NCI-H2171 (cell line): ENCODE measurements at places on chromosomes 2 and 18.
A peak's percentile ranks its signal among the peaks of the same experiment; 100 is the strongest.

DNA sequence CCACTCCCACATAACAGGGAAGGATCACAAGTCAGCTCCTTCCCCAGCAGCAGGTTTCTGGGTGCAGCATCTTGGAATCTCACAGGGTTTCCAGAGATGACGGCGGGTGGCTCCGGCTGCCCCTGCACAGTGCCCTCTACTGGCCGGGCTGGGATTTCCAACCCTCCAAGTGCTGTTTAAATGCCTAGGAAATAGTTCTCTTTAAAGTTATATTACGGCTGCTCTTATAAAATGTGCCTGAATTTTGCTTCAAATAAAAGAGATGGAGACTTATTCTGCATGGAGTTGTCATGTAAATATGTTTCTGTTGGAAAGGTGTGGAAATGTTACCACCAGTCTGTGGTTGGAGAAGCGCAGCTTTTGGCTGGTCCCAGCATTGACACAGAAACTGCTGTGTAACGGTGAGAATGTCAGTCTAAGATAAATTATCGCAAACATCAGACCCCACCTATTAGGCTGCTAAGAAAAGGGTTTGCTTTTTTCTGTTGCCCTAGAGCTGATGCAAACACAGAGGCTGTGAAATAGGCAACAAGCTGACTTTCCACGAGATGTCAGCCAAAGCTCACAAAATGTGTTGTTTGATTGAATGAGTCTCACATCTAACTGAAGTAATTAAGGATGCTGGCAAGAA lies 3.3 kb upstream of the HJURP start:
- no peak for DNase-seq

- no peak for DNase-seq
Measured at GRCh38 chr2:158619496-158619895, 162.7 kb downstream of the PKP4 start.

DNA sequence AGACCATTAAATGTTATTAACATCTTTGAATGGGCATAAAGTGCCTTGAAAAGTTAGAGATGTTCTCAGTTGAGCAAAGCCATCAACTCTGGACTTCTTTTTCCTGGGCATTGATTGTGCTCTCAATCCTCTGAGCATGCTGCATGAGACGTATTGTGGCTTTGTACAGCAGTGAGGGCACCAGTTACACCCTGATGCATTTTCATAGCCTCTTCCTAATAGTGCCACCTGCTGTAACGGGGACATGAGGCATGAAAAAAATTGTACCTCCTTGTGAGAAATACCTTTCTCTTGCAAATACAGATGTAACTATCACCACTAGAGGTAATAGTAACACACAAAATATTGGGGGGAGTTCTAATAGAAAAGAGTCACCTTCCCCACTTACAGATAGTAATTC lies 697.5 kb downstream of the TMEM182 start:
- DNase-seq = peak; percentile 32

- no peak for DNase-seq
Measured at GRCh38 chr2:88049622-88050021, 6.0 kb downstream of the KRCC1 start.

DNA sequence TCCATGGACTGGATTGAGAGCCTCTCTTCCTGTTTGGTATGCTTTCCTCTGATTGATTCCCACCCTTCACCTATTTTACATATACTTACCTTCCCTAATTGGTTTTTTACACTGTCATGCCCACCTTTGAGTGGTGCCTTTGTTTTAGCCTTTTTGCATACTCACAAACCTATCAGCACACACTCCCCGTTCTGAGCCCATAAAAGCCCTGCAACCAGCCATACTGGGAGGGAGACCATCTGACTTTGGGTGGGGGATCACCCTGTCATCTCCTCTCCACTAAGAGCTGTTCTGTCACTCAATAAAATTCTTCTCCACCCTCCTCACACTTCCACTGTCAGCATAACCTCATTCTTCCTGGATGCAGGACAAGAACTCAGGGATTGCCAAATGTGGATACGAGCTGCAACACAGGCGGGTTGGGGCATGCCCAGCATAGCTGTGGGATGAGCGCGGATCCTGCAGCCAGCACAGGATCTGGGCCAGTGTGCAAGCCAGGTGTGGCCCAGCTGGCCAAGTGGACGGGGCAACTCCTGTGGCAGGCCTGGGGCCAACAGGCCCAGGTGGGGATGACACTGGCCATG lies 9.4 kb upstream of the MOB1A start:
- peak; percentile 17 for DNase-seq

- DNase-seq = peak; percentile 51
Measured at GRCh38 chr18:32714571-32715148, 58.2 kb downstream of the KLHL14 start.

DNA sequence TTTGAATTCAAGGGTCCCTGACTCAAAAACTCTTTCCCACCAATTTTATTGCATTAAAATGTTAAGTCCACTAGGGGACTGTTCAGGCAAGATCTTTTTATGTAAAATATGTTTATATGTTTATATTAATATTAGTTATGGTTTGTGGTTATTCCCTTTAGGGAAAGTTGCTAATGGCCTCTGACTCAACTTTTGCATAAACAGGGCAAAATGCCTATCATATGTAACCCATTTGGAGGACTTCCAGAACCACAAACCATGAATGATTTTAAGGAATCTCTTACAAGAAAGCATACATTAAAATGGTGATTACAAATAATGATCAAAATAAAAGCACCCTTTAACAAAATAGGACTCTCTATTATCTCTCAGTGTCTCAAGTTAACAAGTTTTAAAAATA lies 1484.5 kb upstream of the ZEB2 start:
- no peak for DNase-seq

- no peak for DNase-seq
Measured at GRCh38 chr2:199739413-199740110, 111.4 kb downstream of the FTCDNL1 start.

GRCh38 chr2:64937687-64938491 lies 51.3 kb upstream of the SLC1A4 start:
- DNase-seq = no peak

DNA sequence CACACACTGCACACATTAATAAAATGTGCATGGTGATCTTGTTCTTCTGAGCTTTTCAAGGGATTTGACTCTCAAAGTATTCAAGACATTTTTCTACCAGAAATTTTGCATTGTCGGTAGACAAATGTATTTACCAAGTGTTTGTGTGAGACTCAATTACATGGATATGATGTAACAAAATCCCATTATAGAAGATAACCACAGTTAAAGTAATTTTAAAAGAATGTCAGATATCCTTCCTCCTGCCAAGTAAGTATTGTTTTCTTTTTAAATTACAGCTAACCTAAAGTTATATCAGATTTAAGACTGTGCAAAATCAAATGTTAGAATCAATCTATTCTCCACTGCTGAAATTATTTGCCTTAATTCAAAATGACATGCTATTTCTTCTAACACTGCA lies 1344.5 kb upstream of the CHAC2 start:
- DNase-seq = no peak

DNA sequence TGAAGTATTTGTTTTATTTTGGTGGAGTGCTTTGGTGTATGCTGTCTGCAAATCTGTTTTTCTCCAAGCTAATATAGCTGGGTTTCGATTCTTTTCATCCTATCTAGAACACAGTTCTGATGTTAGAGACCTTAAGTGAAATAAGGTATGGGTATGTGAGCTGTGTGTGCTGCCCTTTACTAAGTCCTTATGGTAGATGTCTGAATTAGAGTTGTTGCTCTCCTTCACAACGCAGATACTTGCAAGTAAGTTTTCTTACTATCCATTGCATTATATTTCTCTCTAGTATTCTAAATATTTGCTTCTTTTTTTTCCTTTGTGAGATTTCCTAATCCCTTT lies 38.6 kb downstream of the AGFG1 start:
- no peak for DNase-seq

GRCh38 chr2:172927641-172928357 lies 147.8 kb upstream of the MAP3K20 start:
- no peak for DNase-seq

- no peak for DNase-seq
Measured at GRCh38 chr18:8812631-8813030, 107.3 kb downstream of the MTCL1 start.

GRCh38 chr2:37934591-37935513 lies 9.8 kb downstream of the RMDN2 start:
- DNase-seq = no peak

DNA sequence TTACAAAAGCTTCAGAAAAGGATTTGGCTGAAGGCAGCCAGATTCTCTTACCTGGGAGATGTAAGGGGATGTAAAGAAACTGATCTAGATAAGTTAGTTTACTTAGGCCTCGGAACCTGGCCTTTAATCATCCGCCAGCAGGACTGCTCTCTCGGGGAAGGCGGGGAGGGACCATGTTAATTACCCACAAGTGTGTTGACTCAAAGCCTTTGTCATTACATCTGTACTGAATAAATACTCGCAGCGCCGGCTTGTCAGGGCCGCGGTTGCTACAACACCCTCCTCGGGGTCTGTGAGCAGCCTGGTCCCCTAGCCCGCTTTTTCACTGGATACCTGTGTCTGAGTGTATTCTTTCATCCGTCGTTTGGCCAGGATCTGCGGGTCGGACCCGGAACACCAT lies 6.7 kb downstream of the CHMP3 start:
- DNase-seq = no peak

DNA sequence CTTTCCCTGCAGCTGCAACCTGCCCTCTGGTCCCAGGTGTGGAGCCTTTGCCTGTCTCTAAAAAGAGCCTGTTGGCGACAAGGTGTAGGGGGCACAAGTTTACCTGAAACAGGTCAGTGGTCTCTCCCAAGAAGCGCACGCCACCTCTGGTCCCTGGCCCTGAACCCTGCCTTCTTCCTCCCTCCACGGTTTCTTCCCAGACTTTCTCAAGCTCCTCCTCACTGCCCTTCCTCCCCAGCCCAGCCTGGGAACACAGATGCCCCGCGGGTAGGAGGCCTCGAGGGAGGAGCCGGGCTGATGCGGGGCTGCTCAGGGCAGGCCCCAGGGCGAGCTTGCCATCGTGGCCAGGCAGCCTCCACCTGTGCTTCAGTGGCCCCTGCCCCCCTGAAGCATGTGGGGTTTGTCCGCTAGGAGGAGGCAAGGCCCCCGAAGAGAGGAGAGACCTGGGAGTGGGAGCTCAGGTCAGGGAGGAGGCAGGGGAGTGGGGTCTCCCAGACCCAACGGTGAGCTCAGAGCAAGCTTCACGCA lies 89.5 kb downstream of the SMAD7 start:
- no peak for DNase-seq

DNA sequence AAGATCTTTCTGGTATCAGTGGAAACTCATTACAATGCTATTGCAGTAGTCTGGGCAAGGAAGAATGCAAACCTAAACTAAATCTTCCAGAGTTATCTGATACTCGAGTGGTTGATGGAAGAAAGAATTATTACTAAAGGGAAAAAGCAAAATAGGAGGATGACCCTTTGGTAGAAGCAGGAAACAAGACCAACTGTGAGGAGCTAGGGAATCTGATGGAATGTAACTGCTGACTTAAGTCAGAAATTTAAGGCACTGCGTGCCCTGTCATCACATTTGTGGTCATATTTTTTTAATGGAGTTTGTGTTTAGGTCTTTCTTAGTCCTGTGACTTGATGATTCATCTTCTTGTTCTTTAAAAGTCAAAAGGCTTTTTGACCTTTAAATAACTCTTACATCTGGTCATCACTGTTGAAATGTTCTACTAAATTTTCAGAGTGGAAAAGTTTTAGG lies 36.5 kb upstream of the ARMC9 start:
- no peak for DNase-seq

DNA sequence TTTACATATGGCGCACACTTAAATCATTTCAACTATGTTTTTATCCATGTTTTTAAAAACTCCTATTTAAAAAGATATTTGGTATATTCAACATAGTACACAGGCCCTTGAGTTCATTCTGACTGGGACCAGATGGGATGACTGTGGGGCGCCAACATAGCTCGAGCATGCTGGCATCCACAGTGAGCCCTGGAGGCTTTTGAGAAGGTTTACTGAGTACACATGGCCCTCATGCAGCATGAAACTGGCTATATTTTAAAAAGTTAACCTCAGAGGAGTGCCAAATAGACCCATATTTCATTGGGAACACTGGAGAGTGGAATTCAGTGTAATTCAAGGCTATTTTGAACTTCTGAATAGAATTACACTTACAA lies 83.6 kb downstream of the CCDC85A start:
- DNase-seq = no peak

DNA sequence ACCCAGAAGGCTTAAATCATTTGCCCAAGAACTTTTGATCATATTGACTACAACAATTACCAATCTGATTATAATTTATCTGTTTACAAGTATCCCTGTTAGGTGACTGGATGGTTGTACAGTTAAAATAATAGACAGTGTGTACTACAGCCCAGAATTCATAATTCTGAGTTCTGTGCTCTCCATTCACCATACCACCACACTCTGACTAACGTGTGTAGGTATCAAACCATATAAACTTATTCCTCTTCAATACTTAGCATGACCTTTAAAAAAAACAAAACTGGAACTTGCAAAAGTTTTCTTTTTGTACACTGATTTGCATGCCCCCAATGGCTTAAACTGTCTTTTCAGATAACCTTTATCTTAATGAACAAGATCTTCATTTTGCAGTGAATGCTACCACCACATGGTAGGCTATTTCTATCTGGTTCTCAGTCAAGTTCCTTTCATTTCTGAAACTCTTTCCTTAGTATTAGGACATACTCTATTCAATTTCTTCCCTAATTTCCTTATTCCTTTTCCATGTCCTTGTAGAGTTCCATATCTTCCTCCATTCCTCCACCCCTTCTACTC lies 50.9 kb downstream of the SOS1 start:
- no peak for DNase-seq

- no peak for DNase-seq
Measured at GRCh38 chr2:74947703-74948102, 10.7 kb upstream of the POLE4 start.

DNA sequence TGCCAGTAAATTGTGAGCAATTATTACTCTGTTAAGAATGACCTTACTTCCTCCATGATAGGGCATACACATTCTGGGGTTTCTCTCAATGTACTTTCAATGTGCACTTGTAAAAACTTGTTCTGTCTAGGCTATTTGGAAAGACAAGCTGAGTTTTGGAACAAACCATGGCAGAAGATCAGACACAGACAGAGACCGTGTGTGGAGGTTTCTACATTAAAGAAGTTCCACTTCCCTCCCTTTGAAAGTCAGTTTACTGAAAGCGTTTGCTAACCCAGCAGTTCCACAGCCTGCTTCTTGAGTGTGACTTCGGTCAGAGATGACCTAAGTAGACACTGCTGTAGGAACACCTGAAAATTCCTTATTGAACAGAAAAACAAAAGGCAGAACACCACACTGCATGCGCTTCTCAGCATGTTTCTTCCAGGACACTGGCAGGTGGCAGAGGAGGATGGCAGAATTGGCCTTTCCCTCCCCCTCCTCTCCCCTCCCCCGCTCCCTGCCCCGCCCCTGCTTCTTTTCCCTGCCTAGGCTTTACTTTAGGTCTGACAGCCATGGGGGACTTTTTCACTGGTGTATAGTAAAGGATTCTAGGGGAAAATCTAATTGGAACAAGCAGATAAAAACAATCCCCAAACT lies 109.8 kb downstream of the NOL10 start:
- no peak for DNase-seq

DNA sequence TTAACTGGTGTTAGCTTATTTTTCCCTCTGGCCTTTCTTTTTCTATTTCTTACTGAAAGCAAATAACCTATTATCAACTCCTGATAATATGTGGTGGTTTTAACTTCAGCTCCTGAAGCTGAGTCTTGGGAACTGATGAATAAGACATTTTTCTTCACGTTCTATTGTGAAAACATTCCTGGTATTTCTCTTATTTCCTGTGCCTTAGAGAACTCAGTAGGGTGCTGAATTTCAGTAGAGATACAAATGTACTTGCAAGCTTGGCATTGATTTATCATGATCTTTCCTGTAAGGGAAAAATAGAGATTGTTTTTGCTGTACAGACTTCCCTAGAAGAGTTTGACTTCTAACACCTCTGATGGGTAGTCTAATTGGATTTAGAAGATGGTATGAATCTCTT lies 52.8 kb upstream of the DCC start:
- no peak for DNase-seq
